ENCODE measurements at places on chromosomes 7 and 10.

DNA sequence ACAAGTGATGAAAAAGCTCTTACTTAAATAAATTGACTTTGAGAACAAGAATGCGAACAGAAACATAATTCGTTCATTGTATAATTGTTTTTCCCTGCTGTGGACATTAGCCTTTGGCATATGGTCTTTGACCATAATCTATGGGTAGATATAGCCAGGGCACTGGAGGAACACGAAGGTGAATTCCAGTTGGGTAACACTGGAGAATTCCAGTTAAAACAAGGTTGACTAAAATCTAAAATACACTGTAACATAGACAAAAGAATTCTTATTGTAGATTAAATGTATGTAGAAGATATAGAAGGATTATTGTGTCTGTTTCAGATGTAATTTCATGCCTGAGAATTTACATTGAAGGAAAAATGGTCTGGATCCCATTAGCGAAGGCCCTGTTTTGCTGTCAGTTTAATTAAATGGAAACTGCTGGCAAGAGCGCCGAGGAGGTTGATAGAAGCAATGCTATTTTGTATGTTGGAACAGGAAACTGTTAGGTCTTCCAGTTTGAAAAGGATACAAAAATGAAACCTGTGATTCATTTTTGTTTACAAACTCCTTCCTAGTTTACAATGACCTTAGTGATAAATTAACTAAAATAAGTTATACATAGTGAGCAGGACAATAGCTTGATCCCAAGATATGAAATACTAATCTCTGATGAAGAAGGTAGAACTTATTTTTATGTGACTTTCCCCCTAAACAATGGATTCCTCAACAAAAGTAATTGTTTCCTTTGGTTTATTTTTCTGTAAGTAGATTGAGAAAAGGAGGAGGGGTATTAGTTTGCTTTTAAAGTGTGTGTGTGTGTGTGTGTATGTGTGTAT, 68.9 kb downstream of the ARID5B start:
- peak; percentile 26 for DNase-seq

DNA sequence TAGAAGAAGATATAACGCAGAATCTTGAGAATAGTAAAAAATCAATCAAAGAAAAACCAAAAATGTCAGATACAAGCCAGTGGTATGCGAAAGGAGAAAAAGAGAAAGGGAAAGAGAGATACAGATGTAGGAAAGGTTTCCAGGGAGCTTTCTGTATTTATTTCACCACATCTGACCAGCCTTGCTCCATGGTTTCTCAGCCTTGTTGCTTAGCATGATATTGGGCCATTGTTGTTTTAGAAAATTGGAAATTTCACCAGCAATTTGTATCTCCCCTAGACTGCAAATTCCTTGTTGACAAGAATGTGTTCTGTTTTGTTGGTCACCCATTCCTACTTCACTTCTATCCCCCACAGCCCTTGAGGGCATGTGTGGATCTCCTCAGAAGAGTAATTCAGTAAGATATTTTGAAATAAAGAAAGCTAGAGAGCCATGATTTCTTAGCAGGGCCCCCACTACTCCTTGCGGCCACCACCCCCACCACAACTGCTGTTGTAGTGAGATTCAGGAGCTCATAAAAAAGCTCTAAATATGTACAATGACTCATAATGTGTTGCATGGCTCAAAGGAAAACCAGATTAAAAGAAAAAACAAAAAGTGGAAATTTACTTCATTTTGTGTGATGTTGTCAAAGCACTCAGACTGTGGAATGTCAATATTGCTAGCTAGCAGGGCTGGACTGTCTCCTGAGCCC, 138.7 kb downstream of the CHRM2 start:
- DNase-seq = peak; percentile 62

- no peak for DNase-seq
These were observed 36.2 kb upstream of the CCDC7 start for GRCh38 chr10:32409741-32410140.

DNA sequence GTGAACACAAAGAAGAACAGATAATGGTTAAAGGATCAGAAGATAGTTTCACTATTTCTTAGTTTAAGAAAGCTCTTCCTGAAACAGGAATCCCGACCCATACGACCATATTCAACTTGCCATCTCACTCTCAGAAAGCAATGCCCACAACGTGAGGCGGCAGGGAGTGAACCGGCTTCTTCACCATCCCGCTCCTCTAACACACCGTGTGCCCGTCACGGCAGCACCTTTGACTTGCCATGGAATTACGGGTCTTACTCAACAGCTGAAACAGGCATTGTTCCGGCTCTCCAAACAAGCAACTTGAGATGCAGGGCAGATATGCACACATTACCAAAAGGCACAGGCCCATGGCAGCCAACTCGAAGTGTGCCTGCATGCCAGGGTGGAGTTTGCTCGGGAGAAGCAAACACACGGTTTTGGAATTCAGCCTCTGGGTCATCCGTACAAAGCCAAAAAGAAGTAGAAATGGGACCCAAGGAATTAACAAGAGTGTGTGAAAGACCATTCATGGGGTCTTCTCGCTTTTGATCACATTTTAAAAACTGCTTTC, 293.6 kb downstream of the DNAJB6 start:
- no peak for DNase-seq

DNA sequence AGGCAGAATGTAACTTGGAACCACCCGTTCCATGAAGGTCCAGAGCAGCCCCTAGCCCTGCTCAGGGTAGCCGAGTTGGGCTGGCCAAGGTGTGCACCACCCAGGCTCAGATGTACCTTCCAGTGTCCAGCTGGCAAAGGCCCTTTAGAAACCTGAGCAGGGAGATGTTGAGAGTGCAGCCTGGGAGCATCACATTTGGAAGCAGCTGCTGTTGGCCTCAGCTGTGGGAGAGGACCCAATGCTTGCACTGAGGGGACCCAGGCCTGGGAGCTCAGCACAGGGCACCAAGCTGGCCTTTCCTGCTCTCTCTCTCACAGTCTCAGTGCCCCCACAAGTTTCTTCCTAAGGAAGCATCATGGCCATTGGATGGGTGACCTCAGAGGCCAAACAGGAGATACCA, 33.5 kb downstream of the ANXA8 start:
- no peak for DNase-seq

- DNase-seq = no peak
These were observed 23.5 kb upstream of the PRF1 start for GRCh38 chr10:70626056-70626455.

DNA sequence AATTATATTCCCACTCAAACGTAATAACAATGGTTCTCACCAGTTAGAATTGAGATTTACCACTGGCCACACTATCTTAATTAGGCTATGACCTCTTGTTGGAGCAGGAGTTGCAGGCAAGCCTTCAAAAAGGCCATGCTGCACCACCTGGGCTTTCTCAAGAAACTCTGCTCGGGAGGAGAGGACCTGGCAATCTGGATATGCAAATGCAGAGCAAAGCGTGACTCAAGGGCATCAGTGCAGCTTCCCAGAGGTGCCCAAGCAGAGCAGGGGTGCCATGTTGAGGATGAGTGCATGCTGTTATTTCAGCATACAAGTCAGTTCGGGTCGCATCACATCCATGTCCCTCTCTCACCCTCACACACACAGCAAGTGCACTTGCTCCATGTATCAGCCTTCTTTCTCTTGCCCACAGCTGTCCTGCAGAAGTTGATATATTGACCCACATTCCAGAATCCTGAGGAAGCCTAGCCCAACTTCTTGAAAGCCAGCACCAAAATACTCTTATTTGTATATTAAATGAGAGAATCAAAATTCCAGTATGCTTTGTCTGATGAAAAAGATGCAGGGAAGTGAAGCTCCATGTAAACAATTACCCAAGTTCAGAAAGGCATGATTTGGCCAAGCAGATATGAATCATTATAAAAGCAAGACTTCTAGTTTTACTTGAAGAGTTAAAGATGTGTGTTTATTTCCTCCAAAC, 55.7 kb upstream of the IL6 start:
- DNase-seq = no peak

DNA sequence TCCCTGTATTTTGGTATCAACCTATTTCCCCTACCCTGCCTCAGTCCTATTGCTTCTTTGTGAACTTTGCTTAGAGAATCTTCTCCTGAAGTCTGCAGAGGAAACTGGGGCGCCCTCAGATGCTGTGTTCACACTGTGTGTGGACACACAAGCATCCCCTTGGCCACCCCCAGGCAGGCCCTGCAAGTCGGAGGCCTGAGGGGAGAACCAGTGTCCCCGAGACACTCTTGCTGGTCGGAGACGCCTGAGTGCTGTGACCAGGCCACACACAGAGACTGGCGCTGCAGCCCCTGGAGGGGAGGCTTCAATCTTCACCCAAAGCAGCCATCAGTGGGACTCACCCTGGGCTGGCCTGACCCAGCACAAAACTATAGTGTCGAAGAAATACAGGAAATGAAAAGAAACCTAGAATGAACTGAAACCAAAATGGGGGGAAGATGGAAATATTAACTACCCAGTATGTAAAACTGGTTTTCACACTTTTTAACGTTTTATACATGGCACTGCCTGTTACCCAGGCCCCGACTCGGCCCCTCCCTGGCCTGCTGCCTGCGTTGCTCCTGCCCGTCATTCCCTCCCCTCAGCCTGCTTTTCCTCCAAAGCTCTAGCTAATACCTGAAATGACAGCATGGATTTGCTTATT, 48.4 kb upstream of the FAM20C start:
- DNase-seq = no peak

DNA sequence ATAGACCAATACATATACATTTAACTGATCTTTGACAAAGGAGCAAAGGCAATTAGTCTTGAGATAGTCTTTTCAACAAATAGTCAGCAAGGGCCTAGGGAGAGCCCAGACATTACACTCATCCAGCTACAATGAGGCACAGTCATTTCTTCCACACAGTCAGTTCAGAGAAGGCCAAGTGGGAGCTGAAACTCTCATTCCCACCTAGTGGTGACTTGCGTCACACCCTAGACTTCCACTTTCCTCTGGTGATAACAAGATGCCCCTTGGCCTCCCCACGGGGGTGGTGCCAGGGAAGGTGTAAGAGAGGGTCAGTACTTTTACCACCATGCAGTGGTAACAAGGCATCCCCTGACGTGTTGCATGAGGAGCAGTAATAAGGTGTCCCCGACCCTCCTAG, 8.0 kb downstream of the FRMPD2 start:
- no peak for DNase-seq

Data from myocyte (in vitro differentiated cells).